Fibroblast of skin of back (primary cell): ENCODE measurements at places on chromosomes 7 and 10.

- DNase-seq = no peak
These were observed 113.8 kb downstream of the MARCHF5 start for GRCh38 chr10:92404612-92405418.

GRCh38 chr7:101901661-101902491, 84.5 kb downstream of the CUX1 start:
- DNase-seq = peak; percentile 57

DNA sequence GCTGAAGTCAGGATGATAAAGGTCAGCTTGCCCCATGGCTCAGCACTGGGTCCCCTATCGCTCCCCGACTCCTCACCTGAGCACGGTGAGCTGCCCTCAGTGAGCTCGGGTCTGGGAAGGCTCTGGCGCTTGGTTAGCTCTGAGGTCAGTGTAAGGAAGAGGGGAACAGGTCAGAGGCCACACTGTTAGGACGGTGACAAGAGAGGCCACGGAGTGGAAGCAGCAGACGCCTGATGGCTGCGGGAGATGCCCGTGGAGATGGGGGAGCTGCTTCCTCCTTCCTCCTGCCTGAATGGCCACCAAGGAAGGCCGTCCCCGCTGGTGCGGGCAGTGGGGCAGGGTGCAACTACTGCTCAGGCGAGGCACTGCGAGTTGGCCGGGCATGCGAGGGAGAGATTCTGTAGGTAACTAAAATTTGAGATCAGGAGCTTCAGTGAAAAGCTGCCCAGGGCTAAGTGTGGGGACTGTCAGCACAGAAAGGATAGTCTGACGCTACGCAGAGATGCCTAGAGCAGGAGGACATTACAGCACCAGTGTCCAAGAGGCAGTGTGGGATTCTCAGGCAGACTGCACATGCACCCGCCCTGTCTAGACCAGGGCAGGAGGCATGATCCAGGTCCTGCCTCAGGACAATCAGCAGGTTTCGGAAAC, 231.3 kb upstream of the GRB10 start:
- no peak for DNase-seq

DNA sequence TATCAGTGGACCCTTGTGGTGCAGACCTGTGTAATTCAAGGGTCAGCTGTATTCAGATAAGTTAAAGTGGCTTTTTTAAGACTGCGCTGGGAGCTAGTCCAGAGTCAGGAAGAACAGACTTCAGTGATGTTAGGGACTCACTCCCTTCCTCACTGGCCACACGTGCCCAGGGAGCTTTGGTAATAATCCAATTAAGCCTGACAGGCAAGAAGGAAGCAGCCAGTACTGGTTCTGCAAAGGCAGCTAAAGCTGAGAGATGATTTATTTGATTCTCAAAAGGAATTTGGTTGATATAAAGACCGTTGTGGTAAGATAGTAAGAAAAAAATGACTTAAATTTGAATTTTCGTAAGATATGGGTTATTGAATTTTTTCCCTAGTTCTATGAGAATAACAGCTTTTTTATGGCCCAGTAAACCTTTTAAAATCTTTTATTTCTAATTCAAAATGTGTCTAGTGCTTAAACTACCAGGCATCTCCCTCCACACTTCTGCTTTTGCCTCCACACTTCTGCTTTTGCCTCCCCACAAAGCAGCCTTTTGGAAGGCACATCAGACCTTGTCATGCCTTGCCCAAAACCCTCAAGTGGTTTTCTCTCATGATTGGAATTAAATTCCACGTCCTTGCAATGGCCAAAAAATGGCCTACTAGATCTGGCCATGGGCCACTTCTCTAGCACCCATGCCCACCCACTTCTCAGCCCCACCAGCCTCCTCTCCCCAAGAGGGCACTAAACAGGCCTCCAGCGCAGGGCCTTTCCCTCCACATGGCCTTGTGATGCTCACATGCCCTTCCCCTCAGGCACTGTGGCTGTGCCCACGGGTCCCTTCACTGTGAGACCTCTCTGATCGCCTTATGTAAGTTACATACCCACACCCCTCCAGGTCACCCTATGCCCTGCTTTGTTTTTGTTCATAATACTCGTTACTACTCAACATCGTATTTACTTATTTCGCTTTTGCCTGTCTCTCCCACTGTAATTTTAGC, 92.5 kb downstream of the POU6F2 start:
- no peak for DNase-seq

DNA sequence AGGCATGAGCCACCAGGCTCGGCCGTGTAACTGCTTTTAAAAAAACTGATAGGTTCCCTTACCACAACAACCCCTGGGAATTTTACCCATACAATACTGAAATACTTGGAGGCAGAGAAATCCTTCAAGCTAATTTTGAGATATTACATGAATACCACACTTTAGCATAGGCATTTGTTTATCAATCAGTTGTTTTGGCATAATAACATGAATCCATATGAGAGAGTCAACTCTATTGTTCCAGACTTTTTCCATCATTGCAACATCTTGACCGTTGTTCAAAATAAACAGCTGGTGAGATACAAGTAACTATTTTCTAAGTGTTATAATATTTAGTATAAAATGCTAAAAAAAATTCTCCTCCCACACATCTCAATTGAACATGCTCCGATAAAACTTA, 36.8 kb downstream of the LAMB4 start:
- DNase-seq = no peak

- no peak for DNase-seq
These were observed 5.4 kb upstream of the UBE3C start for GRCh38 chr7:157133304-157133703.

DNA sequence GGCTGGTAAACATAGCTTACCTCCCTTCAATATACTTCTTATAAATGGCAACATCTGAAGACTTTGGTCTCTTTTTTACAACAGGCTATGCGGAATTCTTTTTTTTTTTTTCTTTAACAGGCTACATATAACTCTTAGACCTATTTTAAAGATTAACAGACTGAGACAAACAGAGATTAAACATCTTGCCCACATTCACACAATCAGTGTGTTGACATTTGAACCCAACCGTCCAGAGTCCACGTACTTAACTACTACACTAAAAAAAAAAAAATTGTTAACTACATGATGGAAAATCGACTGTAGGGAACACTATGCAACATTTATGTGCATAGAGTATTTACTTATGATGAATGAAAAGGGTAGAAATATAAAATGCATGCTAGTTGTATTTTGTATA, 298.5 kb downstream of the ELMO1 start:
- no peak for DNase-seq

DNA sequence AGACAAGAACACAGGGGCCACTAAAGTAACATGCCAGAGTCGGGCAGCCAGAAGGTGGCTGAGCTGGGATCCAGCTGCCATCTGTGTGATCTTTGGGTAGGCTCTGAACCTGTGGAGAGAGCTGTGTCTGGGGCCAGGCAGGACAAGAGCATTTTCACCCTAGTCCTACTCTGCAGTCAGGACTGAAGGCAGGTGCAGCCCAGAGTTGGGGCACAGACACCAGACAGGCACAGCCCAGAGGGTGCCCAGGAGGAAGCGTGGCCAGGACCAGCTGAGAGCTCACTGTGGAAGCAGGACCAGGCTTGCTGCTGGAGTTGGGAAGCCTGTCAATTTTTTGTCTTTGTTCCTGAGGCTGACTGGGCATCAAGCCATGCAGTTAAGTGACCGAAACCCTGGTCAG, 113.6 kb downstream of the ADCY1 start:
- no peak for DNase-seq

- DNase-seq = no peak
These were observed 105.4 kb upstream of the MPP7 start for GRCh38 chr10:28408237-28408777.

DNA sequence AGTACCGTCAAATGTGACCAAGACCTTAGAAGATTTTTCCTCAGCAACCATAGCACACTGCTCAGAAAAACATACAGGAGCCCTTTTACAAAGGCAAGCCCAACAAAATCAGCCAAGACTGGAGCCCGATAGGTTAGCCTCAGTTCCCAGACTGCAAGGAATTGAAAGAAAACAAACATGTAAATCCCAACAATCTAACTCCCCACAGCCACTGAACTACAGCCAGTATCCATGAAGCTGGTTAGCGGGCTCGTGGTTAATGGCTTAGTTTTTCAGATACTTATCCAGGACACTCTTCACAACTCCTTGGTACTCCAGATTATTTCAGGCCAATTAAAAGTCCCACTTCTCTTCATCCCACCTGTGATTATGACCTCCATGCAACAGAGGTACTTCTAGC, 201.6 kb downstream of the IPMK start:
- DNase-seq = no peak

- DNase-seq = peak; percentile 65
These were observed 36.8 kb upstream of the TAX1BP1 start for GRCh38 chr7:27703181-27703580.

DNA sequence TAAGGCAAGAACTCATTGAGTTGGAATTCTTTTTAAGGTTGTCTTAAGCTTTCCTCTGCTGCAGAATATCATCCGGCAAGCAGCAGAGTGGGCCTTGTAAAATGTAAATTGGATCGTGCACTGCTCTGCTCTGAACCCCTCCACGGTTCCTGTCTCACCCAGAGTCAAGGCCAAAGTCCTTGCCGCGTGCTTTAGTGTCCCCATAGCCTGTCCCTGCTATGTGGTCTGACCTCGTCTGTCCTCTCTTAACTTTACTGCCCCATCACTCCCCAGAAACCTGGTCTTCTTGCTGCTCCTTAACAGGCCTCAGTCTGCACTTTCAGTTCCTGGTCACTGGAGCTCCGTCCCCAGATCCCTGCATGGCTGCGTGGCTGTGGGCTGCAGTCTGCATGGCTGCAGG, 121.6 kb upstream of the SDK1 start:
- DNase-seq = no peak

- DNase-seq = no peak
These were observed 3.5 kb upstream of the C7orf33 start for GRCh38 chr7:148587076-148587475.

GRCh38 chr7:36131026-36131425, 22.0 kb upstream of the EEPD1 start:
- no peak for DNase-seq

DNA sequence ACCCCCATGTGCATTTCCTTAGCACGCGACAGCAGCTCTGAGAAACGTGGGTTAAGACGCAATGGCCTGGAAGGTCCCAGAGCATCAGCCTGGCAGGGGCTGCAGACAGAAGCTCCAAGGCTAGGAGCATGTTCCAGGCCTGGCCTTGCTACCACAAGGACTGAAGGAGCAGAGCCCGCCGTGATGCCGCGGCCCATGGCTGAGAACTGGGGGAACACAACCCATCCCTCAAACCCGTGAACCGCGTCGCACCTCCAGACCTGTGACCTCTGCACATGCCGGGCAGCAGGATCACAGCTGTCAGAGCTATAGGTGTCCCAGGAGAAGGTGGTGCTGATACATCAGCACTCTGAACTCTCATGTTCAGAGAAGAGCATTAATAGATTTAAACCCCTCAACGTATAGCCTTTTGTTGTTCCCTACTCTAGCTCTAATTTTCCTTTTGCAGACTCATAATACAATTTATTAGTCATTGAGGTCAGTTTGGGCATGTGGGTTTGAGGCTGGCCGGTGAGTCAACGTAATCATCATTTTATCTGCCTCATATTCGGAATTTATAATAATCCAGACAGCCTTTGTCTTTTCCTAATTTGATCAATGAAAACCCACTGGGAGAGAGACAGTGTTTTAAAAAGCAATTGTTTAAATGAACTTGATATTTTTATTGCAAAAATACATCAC, 222.5 kb upstream of the TCERG1L start:
- DNase-seq = no peak

GRCh38 chr7:86914551-86914950, 144.9 kb downstream of the ELAPOR2 start:
- peak; percentile 38 for DNase-seq

GRCh38 chr7:21092766-21093702, 306.3 kb upstream of the SP8 start:
- DNase-seq = no peak

GRCh38 chr10:117945651-117946050, 101.1 kb downstream of the RAB11FIP2 start:
- no peak for DNase-seq

- no peak for DNase-seq
These were observed 1193.4 kb downstream of the SORCS3 start for GRCh38 chr10:105834261-105835059.

DNA sequence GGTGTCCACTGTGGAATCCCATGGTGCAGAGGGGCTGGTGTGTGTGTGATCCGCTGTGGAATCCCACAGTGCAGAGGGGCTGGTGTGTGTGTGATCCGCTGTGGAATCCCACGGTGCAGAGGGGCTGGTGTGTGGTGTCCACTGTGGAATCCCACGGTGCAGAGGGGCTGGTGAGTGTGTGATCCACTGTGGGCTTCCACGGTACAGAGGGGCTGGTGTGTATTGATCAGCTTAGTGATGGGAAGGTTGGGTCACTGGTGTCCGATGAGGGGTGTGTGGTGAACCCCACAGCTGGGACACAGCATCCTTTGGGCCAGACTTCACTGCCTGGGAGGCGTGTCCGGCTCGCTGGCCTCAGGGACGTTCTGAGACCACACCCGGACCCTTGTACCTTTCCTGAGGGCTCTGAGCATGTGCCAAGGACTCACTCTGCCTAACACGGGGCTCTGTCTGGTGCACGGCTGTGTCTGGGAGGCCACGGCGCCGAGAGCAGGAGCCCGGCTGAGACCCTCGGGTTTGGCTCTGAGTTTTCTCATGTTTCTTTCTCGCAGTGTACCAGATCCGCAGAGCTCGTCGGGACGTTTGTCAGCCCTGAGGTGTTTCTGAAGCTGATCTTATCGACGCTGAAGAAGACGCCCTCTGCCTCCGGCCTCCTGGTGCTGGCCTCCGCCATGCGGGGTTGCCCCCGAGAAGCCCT, 29.3 kb upstream of the PRKAR1B start:
- no peak for DNase-seq

DNA sequence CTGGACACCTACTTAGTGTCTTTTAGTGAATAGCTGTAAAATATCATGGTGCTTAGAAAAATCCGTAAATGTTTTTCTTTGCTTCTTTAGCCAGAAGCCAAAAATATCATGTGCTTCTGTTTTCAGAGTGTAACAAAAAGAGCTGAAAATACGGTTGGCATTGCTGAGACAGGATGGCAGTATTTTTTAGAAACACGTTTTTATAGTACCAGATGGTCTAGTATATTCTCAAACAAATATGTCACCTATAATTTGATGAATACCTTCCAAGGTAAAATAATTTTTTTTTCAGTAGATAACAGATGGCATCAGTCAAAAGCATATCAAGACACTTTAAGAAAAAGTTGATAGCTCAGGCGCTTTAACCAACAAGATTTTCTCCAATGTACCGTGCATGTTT, 326.6 kb downstream of the PHF14 start:
- DNase-seq = no peak

GRCh38 chr10:4343091-4343490, 482.9 kb upstream of the AKR1E2 start:
- no peak for DNase-seq

DNA sequence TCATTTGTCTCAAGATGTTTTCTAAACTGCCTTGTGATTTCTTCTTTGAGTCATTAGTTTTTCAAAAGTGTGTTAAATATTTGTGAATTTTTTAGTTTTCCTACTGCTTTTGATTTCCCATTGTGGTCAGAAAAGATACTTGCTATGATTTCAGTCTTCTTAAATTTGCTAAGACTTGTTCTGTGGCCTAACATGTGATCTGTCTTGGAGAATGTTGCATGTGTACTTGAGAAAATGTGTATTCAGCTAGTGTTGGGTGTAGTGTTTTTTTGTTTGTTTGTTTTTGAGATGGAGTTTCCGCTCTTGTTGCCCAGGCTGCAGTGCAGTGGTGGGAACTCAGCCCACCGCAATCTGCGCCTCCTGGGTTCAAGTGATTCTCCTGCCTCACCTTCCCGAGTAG, 28.6 kb downstream of the BMPR1A start:
- DNase-seq = no peak
